ENCODE measurements at places on chromosomes 13 and 19.

GRCh38 chr13:111854403-111854802 is 212.5 kb upstream of the SOX1 start:
- no peak for DNase-seq

DNA sequence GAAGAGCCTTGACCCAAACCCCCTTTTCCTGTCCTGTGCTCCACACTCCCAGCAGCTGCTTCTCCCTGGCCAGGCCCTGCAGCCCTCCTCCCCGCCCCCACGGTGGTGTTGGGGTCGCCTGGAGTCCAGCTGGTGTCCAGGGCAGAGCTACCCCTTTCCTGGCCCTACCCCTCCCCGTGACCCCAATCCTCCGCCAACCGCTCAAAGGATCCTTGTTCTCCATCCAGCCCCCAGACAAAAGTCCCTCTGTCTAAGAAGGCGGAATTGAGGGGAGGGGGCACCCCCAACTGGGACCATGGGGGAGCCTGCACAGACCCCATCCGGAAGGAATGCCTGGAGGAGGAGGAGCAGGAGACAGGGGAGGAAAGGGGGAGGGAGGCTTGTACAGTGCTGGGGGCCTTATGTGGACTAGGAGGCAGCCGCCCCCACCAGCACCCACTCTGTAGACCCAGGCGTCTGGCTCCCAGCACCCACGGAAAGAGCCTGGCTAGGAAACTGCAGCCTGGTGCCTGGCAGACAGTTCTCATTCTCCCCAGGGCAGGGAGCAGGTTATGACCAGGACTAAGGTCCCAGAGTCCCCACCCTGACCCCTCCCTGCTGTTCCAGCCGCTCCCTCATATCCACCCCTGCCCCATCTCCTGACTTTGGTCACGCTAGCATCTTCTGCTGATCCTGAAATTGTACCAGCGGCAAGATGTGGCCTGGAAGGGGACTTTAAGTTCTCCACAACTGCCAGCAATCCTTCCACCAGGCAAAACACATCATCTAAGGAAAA is at the start of gene FXYD3:
Gene FXYD3 (plus strand): TSS at position 647 of the 775 bp plus-strand sequence. CDS start 3,554 bp downstream, outside the sequence.
- no peak for DNase-seq

- DNase-seq: peak; percentile 59
Observed at GRCh38 chr13:39602614-39603366, at the start of gene LHFPL6. LHFPL6 (minus strand) TSS chr13:39603193.

DNA sequence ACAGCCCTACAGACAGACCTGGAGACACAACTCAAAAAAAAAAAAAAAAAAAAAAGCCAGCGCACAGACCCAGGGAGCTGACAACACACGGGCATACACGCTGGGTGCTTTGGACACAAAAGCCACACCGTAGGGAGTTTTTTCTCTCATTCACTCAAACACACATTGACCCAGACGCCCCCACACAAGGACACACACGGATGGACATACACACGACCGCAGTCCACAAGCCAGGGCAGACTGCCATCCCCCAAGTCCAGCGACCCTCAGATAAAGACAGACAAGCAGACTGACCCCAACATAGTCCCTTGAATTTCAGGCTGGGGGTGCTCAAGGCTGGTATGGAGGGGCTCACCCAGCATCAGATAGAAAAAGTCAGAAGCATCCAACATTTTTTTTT is 12.0 kb upstream of the TUBB4A start:
- no peak for DNase-seq

DNA sequence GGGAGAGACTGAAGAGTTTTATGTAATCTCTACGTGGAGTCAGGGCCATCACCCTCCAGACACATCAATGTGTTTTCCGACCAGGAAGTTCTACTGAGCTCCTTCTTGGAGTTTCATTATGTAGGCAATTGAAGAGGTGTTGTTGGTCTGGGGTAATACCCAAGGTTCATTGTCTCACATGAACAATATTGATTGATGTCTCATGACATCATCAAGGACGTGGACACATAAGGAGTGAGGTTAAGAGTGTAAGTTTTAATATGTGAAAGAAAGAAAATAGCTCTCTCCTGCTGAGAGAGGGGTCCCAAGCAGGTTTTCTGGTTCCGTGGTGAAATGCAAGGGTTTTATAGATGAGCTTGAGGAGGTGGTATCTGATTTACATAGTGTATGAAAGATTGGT is 280.7 kb upstream of the MIR17HG start:
- no peak for DNase-seq

GRCh38 chr13:50129706-50130122 is 114.5 kb downstream of the KCNRG start:
- no peak for DNase-seq

DNA sequence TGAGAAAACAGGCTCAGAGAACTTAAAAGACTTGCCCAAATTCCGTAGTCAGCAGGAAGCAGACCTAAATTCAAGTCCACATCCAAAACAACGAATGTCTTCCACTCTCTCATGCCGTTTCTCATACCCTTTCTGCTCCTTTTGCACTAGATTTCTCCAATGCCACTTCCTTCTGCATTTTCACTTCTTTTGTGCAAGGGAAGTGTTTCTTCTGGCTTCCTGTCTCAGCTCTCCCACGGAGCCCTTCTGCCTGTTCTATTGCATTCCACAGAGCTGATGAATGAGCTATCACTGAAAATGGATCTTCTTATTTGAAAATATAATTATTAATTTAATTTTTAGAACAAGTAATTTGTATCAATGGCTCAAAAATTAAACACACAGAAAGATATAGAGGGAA is 56.1 kb upstream of the STK24 start:
- no peak for DNase-seq

DNA sequence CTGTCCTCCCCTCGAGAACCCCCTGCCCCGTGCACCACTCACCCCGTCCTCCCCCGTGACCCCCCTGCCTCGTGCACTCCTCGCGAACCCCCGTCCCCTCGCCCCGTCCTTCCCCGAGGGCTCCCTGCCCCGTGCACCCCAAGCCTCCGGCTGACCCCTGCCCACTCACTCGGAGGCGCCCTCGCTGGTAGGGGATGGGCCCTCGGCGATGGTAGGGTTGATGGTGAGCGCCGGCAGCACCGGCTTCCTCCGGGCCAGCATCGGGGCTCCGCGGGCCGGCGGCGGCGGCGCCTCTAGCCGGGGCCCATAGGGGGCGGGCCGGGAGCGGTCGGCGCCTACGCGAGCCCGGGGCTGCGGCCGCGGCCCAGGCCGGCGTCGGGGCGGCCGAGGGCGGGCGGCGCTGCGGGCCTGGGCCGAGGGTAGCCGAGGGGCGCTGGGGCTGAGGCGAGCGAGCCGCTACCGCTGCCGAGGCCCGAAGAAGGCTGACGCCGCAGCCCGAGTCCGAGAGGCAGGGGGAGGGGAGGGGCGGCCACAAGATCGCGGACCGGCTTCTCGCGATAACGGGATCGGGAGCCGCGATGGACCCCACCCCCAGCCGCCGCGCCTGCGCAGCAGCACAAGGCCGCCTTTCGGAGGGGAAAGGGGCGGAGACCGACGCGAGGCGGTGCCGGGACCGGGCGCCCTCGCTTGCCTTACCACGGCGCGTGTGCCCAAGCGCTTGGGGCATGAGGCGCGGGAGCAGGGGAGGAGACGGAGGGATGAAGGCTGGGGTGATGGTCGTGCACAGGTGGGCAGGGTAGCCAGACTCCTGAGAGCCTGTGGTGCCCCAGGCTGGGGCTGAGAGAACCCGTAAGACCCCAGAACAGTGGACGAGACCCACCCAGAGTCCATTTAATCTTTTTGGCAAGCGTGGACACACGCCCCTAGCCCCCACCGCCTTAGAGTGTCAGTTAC is at the start of gene MAP2K2:
Gene MAP2K2 (minus strand): TSS at position 508 of the 954 bp plus-strand sequence. CDS start 247 bp downstream, at position 261.
- peak; percentile 75 for DNase-seq

DNA sequence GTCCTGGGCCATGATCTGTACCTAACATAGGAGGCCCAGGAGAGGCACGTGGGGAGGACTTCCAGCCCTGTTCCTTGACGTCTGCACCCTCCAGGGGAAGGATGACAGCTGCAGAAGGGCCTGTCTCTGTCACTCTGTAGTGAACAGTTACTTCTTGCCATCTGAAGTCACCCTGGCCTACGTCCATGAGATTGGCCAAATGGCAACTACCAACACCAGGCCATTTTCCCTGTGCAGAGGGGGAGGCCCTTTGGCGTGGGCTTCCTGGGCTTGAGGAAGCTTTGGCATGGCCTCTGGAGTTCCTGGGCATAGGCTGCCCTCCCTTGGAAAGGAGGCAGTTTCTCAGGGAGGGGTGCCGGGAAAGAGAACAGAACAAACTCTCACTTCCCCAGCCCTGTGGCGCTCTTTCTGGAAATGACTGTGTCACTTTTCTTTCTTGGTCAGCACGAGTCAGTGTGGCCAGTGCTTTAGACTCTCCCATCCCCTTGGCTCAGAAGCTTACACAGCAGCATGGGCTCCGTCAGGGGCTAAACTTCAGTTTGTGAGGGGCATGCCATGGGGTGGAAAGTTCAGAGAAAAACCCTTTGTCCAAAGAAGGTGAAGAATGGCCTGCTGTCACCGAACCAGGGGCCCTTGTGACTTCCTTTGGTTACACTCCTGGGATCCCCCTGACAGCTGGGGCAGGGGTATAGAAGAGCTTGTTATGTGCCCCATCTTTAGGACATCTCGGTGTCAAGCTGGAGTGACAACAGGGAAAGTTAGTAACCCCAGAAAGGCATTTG is 5.3 kb downstream of the CARM1 start:
- DNase-seq: no peak

DNA sequence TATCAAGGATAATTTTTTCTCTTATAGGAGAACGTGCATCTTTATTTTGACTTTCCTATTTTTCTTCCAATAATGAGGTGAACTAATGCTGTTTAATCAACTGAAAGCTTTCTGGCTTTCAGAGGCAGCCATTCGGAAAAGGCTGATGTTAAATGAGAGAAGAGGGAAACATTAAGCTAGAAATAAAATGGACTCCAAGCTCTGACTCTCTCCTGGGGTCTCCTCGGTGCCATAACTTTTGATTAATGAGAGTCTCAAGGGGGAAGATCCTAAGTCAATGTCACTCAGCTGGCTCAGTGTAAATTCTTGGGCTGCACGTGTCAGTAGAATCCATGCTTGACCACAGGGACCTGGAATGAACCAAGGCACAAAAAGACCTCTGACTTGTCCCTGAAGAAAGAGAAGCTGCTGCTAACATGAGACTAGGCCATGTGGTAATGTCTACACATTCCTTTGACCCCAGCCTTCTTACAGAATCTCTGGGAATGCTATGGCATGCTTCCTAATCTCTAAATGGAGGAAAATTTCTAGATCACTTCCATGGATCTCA is 152.2 kb upstream of the RFC3 start:
- no peak for DNase-seq

DNA sequence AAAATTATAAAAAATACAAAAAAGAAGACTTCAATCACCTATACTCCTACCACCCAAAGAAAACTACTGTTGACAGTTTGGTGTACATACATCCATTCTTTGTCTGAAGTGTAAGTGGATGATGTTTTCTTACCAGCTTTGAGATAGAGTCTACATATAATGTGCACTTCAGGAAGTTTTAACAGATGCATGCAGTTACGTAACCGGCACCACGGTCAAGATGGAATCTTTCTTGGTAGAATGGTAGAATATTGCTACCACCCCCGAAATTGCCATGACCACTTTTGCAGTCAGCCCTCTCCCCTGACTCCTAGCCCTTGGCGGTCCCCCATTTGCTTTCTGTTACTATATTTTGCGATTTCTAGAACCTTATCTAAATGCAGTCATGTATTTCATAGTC is 1.4 kb downstream of the CUL4A start:
- no peak for DNase-seq

DNA sequence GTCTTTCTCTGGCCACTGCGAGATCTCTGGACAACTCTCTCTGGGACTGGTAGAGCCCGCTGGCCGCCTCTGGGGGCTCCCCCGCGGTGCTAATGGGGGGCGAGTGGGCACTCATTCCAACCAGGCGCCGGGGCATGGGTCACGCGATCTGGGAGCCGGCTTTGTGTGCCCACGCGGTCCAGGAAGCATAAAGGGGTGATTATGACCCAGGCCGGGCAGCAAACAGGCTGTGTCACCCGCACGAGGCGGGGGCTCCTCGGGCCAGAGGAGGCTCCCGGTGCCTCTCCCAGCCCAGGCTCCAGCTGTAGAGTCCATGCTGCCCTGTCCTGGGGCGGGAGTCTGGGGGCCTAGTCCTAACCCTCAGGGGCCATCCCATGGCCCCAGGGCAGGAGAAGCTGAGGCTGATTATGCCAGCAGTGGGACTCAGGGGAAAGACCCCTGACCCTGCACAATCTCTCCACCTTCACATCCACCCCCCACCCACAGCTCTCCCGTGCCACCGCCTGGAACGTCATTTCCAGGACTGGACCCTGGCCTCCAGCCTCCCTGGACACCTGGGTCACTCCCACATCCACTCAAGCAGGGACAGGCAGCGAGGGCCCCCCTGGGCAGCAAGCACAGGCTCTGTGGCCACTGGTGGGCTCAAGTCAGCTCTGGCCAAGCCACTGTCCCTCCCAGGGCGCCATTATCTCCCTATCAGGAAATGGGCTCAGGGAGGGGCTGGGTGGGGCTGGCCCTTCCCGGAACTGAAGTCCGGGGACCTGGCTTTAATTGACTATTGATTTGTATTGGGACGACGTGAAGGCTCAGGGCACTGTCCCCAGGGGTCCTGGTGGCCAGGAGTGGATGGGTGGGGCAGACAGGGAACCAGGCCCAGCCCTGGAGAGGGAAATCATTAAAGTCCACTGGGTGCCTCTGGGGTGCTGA is 50.0 kb downstream of the PTPRS start:
- DNase-seq: no peak

DNA sequence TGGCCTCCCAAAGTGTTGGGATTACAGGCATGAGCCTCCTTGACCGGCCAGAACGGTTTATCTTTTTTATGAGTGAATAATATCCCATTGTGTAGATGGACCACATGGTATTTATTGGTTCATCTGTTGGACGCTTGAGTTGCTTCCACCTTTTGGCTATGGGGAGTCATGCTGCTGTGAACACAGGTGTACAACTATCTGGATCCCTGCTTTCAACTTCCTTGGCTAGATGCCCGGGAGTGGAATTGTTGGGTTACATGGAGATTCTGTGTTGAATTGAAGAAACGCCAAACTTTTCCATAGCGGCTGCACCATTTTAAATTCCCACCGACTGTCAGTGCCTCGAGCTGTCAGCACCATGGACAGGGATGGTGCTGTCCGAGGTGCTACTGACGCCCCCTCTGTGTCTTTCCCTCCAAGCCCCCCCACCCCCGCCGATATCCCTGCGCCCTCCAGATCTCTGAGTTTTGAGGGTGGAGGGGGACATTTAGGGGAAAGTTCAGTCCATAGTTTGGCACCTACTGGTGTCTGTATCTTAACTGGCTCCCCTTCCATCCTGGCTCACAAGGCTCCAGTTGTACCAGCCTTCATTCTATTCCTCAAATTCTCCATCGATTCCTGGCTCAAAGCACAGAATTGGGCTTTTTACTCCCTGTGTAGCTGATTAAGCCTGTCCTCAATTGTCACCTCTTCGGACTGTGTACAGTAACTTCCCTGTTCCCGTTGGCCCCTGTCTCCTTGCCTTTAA is 27.3 kb downstream of the PNPLA6 start:
- DNase-seq: no peak
